ENCODE measurements at places on chromosomes 6 and 20. TPM values are rescaled to one million over a fixed set of nuclear protein-coding genes. Genes with fewer than 3 reads are reported as not detected.
A peak's percentile ranks its signal among the peaks of the same experiment; 100 is the strongest.

DNA sequence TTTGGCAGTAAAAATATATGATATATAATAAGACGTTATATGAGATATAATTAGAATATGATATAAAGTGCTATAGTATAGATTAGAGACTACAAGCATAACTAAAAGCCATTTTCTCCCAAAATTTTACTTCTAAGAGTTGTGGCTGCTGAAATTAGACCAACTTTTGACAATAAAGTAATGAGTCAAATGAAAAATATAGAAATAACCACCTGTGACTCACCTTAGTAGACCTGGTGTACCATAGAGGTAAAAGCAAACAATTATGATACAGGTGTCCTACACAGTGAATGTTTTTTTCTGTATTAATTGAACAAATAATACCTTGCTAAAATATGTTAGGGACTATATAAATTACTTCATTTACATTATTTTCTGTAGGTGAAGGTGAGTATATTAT is 482.9 kb upstream of the MAN1A1 start:
- no peak for DNase-seq
- H3K4me3 ChIP-seq = no peak overlapping the region
- H3K27me3 ChIP-seq = no peaks in the 10 kb centered on the region
- H3K36me3 ChIP-seq = no peaks in the 10 kb centered on the region

DNA sequence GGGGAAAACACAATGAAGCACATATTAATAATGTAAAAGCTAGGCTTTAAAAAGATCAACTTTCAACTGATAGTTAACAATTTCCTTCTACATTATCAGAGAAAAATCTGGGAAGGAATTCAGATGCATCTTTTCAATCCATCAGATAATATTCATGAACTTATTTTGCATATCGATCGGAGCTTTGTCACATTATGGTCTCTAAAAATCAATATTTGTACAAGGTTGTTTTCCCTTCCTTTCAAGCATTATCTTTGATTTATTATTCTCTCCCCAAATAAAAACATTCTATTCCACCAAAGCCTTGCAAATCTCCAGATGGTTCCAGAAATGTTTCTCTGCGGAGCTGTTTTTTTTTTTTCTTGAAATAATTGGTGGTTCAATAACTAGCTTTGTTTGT is 101.9 kb downstream of the GPR63 start:
- DNase-seq = no peak
- H3K36me3 ChIP-seq = no peaks in the 10 kb centered on the region
- no peak overlapping the region for H3K4me3 ChIP-seq
- no peaks in the 10 kb centered on the region for H3K4me1 ChIP-seq
- no peak overlapping the region for H3K27ac ChIP-seq
- H3K27me3 ChIP-seq = no peaks in the 10 kb centered on the region

DNA sequence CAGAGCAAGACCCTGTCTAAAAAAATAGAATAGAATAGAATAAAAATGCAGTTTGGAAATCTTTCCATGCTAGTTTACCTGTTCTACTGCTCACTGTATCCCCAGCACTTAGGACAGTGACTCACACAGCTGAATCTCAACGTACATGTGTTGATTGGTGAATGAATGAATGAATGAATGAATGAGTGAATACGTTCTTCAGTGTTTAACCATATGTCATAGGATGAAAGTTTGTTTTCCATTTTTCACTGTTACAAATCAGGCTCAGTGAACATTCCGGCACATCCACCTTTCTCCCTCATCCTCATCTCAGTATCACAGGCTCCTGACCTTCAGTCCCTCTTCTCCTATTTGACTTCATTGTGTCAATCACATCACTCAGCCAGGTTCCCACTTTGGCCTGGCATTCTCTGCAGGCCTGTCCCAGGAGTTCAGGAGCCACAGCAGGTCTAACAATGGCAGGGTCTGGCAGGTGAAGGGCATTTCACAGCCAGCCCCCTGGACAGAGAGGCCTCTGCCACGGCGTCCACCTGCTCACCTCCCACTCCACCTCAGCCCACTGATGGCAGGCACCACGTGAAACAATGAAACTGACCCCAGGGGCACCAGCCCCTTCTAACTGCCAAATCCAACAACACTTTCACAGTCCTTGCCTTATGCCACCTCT is 7.9 kb downstream of the ZC3H12D start:
- H3K27me3 ChIP-seq = no peaks in the 10 kb centered on the region
- DNase-seq = no peak
- H3K36me3 ChIP-seq = no peaks in the 10 kb centered on the region
- H3K27ac ChIP-seq = no peak overlapping the region
- H3K4me3 ChIP-seq = no peak overlapping the region

GRCh38 chr20:38178065-38178491 is 13.0 kb upstream of the TGM2 start:
- no peak for DNase-seq
- no peak overlapping the region for H3K4me3 ChIP-seq
- H3K4me1 ChIP-seq = no peaks in the 10 kb centered on the region
- H3K27me3 ChIP-seq = no peaks in the 10 kb centered on the region
- no peak overlapping the region for H3K27ac ChIP-seq
- no peaks in the 10 kb centered on the region for H3K36me3 ChIP-seq

DNA sequence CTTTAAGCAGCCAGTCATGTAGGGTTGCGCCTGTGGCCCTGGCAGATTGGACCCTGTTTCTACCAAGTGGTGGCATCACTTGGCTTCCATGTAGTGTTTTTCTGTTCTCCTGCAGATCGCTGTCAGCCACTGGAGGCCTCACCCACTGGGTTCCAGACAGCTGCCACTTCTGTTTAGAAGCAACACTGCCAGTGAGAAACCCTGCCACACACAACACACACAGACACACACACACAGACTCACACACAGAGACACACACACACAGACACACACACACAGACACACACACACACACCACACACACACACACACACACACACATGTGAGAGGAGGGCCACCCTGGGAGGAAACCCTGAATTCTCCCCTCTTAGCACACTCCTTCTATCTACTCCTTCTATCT is 51.8 kb downstream of the UTRN start:
- no peak for DNase-seq
- no peaks in the 10 kb centered on the region for H3K36me3 ChIP-seq
- no peak overlapping the region for H3K27ac ChIP-seq
- H3K4me3 ChIP-seq = no peak overlapping the region
- H3K4me1 ChIP-seq = peaks cover 17% of the 10 kb centered on the region

- no peaks in the 10 kb centered on the region for H3K36me3 ChIP-seq
- peak overlapping the region; percentile 94 for H3K4me3 ChIP-seq
- no peak overlapping the region for H3K27ac ChIP-seq
- DNase-seq = no peak
- no peaks in the 10 kb centered on the region for H3K27me3 ChIP-seq
Observed at GRCh38 chr20:33719277-33719988, 677 bp downstream of the PXMP4 start.

GRCh38 chr6:55941702-55942101 is 66.3 kb upstream of the BMP5 start:
- no peaks in the 10 kb centered on the region for H3K36me3 ChIP-seq
- H3K4me3 ChIP-seq = no peak overlapping the region
- H3K4me1 ChIP-seq = no peaks in the 10 kb centered on the region
- no peak overlapping the region for H3K27ac ChIP-seq

SLC25A27 gene
- total RNA-seq = 22.6 TPM

GABRR2 gene
- 0.38 TPM for total RNA-seq

Data from kidney (tissue), 22 donors.